ENCODE measurements at places on chromosomes 3 and 15. TPM values are rescaled to one million over a fixed set of nuclear protein-coding genes. Genes with fewer than 3 reads are reported as not detected.

GRCh38 chr3:158936530-158937113, 134.8 kb downstream of the MFSD1 start:
- H3K27me3 ChIP-seq, result peaks cover 3% of the 10 kb centered on the region
- no peak for DNase-seq
- H3K4me3 ChIP-seq, result no peak overlapping the region
- no peak overlapping the region for H3K27ac ChIP-seq

GRCh38 chr15:62534996-62535395, 369.9 kb upstream of the C2CD4B start:
- H3K4me1 ChIP-seq, result peaks cover 6% of the 10 kb centered on the region
- H3K27ac ChIP-seq, result no peak overlapping the region
- H3K27me3 ChIP-seq, result no peaks in the 10 kb centered on the region
- no peak for DNase-seq
- H3K36me3 ChIP-seq, result no peaks in the 10 kb centered on the region
- H3K4me3 ChIP-seq, result no peak overlapping the region

GRCh38 chr3:31462050-31462569, 70.6 kb upstream of the STT3B start:
- H3K36me3 ChIP-seq, result no peaks in the 10 kb centered on the region
- peaks cover 19% of the 10 kb centered on the region for H3K27me3 ChIP-seq

DNA sequence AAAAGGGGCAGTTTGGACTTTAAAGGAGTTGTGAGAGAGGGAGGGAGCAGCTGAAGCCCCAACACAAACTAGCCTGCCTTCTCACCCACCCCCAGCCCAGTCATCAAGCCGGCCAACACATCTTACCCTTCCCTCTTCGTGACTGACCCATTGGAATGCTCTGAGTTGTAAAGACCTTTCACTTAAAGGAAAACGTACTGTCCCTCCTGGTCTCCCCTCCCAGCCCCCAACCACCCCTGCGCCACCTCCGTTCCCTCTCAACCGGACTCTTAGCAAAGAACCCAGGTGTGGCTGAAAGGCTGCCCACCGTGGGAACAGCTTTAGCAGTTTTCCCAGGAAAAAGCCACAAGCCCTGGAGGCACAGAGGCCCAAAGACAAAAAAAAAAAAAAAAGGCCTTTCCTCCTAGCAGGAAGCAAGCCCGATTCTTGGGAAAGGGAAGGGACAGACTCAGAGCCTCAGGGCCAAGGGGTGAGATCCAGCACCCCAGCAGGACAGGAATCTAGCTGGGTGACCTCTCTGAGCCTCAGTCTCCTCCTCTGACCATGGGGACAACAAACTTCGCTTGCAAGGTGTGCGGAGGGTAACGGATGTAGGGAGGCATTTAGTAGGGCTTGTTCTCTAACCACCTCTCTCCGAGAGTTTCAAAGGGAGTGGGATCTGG, 2.4 kb downstream of the CYP11A1 start:
- H3K36me3 ChIP-seq, result no peaks in the 10 kb centered on the region

- H3K27ac ChIP-seq, result no peak overlapping the region
- no peaks in the 10 kb centered on the region for H3K36me3 ChIP-seq
- DNase-seq, result no peak
Observed at GRCh38 chr3:94912656-94913055, 849.8 kb downstream of the NSUN3 start.

- H3K27ac ChIP-seq, result no peak overlapping the region
- H3K4me1 ChIP-seq, result no peaks in the 10 kb centered on the region
- no peak for DNase-seq
- no peak overlapping the region for H3K4me3 ChIP-seq
- peaks cover 62% of the 10 kb centered on the region for H3K27me3 ChIP-seq
- H3K36me3 ChIP-seq, result peaks cover 2% of the 10 kb centered on the region
Observed at GRCh38 chr3:184472723-184473428, 88.7 kb upstream of the EPHB3 start.

GRCh38 chr15:74835312-74835823, 7.6 kb downstream of the ULK3 start:
- peaks cover 4% of the 10 kb centered on the region for H3K36me3 ChIP-seq
- H3K4me1 ChIP-seq, result no peaks in the 10 kb centered on the region
- H3K4me3 ChIP-seq, result no peak overlapping the region
- no peak for DNase-seq
- no peak overlapping the region for H3K27ac ChIP-seq

DNA sequence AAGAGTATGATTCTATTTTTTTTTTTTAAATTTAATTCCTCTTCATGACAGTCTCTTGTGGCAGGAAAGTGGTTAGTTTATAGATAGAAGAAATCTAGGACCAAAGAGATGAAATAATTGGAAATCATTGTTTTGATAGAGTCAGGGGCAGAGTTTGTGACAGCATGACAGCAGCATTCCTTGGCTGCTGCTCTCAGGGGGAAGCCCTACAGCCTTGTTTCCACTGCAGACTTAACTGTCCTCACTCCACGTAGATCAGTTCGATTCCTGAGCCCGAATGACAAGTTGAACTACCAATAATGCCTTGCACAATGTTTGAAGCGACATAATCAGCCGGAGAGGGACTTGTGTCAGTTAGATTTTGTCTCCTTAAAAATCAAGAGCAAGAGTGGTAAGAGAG, 189.0 kb upstream of the ICE2 start:
- no peaks in the 10 kb centered on the region for H3K36me3 ChIP-seq
- no peak overlapping the region for H3K4me3 ChIP-seq
- no peak overlapping the region for H3K27ac ChIP-seq
- DNase-seq, result no peak
- peaks cover 5% of the 10 kb centered on the region for H3K4me1 ChIP-seq

GRCh38 chr15:50082066-50082465, 37.0 kb downstream of the ATP8B4 start:
- DNase-seq, result no peak
- H3K27me3 ChIP-seq, result peaks cover 17% of the 10 kb centered on the region
- no peak overlapping the region for H3K27ac ChIP-seq
- no peak overlapping the region for H3K4me3 ChIP-seq
- H3K4me1 ChIP-seq, result no peaks in the 10 kb centered on the region
- no peaks in the 10 kb centered on the region for H3K36me3 ChIP-seq

DNA sequence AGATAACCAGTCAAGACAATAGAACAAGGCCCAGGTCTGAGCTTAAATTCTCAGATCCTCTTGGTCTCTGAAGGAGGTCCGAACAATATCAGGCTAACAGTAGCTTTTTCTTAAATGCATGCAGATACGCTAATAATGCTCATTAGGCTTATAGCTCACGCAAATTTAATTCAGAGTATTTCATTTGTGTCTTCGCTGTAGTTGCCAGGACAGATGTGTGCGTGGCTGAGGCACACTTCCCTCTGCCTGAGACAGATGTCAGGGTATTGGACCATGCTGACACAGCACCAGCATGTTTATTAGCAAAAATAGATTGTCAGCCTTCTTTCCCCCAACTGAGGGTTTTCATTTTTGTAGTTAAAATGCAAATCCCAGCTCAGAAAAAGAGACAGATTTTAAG, 102.9 kb upstream of the BFSP2 start:
- H3K4me1 ChIP-seq, result peaks cover 50% of the 10 kb centered on the region
- DNase-seq, result no peak
- no peaks in the 10 kb centered on the region for H3K27me3 ChIP-seq
- no peak overlapping the region for H3K4me3 ChIP-seq

- H3K4me3 ChIP-seq, result no peak overlapping the region
- H3K27me3 ChIP-seq, result no peaks in the 10 kb centered on the region
- no peak for DNase-seq
- peaks cover 13% of the 10 kb centered on the region for H3K36me3 ChIP-seq
- peak overlapping the region; percentile 38 for H3K27ac ChIP-seq
Observed at GRCh38 chr15:58924327-58924726, 9.2 kb downstream of the SLTM start.

Gene SPINK8
- not detected for total RNA-seq

Gene PXYLP1
- 21.9 TPM for total RNA-seq

Gene NAALADL2
- 16.1 TPM for total RNA-seq

Gene DLL4
- total RNA-seq, result 0.39 TPM

Gene ARL6IP5
- total RNA-seq, result 116 TPM

Gene MRPL46
- total RNA-seq, result 17.0 TPM

Gene ITIH1
- not detected for total RNA-seq

Gene AGTR1
- 2.1 TPM for total RNA-seq
